ENCODE measurements at places on chromosomes 12 and 14.
A peak's percentile ranks its signal among the peaks of the same experiment; 100 is the strongest.

GRCh38 chr12:124264089-124264795, 30.7 kb upstream of the RFLNA start:
- DNase-seq = no peak

DNA sequence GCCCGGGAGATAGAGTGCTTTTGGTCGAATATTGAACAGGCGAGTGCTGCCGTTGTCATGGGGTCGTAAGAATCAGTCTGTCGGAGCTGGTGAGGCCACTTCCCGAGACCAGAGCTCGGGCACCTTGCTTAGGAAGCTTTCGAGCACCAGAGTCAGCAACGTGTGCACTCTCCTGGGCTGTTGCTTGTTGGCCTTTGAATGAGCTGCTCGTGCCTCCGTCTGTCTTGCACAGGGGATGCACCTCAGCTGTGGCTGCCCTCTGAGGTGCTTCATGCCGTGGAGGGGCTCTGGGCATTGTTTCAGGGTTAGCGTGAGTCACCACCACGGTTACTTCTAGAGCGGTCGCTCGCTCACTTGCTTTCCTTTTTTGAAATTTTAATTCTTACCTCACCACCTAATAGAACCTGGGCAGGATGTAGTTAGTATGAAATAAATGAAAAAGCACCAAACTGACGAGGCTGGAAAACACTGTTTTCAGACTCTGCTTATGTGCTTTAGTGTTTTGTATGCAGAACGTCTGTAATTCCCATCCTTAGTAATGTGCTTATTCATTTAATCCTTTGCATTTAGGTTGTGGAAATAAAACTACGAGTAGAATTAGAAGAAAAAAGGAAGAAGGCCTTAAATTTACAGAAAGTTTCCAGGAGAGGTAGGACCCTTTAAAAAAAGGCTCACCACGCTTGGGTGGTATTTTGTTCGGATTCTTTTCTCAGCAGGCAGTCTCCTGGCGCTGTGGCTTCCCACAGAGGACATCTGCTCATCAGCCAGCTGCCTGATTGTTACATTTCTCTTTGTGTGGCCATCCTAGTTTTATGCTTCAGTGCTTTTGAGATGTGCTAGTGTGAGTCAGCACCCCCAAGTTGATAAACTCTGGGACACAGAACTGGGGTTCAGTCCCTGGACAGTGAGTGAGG, 40.6 kb downstream of the EP400 start:
- no peak for DNase-seq

GRCh38 chr12:16622338-16622737, 16.4 kb upstream of the LMO3 start:
- DNase-seq = no peak

- DNase-seq = peak; percentile 65
Measured at GRCh38 chr14:68788996-68789820, 3.7 kb downstream of the ZFP36L1 start.

- peak; percentile 72 for DNase-seq
Measured at GRCh38 chr12:108664338-108665258, 30.9 kb upstream of the SELPLG start.

DNA sequence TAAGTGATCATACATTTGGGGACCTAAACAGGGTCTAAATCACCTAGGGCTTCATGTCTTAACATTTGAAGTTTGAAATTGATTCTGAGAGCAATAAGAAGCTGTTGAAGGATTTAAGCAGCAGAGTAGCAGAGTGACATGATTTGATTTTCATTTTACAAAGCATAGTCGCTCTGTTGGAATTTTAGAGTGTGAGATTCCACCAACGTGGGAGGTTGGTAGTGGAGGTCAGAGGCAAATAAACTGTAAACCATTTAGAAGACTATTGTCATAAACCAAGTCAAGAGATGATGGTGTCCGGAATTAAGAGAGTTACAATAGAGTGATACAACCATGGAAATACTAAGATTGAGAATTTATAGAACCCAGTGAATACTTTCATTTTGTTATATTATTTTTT, 52.7 kb upstream of the ZDHHC17 start:
- DNase-seq = no peak
